ENCODE measurements at places on chromosomes 6 and 20. TPM values are rescaled to one million over a fixed set of nuclear protein-coding genes. Genes with fewer than 3 reads are reported as not detected.

Gene RSPO3
- total RNA-seq, result not detected

Gene C20orf202
- not detected for total RNA-seq

Gene OPRM1
- total RNA-seq, result not detected

Gene C6orf15
- not detected for total RNA-seq

Gene KHDC1L
- not detected for total RNA-seq

Gene SAMD5
- total RNA-seq, result 1.2 TPM

Gene IMPG1
- not detected for total RNA-seq

Gene OR2B6
- not detected for total RNA-seq

Gene VSTM2L
- 12.9 TPM for total RNA-seq

Gene COL12A1
- total RNA-seq, result 311 TPM

Gene NRSN2
- total RNA-seq, result 78.9 TPM

Gene SIRPB2
- total RNA-seq, result not detected

Gene PTK7
- 131 TPM for total RNA-seq

Gene OR2H2
- total RNA-seq, result not detected

Gene ADGB
- not detected for total RNA-seq

Gene MAK
- not detected for total RNA-seq

Gene SOBP
- 0.53 TPM for total RNA-seq

Gene ZNF831
- total RNA-seq, result not detected

Gene SLC22A7
- total RNA-seq, result not detected

Gene BLOC1S5
- 13.3 TPM for total RNA-seq

Gene SLC52A3
- total RNA-seq, result not detected

Gene GLP1R
- total RNA-seq, result not detected

Gene CENPQ
- total RNA-seq, result 8.2 TPM

Gene TMEM244
- total RNA-seq, result not detected

Gene RIMS1
- total RNA-seq, result not detected

Gene PHACTR1
- total RNA-seq, result not detected

Gene OR2J3
- not detected for total RNA-seq

Gene TAF11
- 24.1 TPM for total RNA-seq

Gene DNAJC5
- total RNA-seq, result 43.4 TPM

Gene RARS2
- 34.6 TPM for total RNA-seq

Gene PROKR2
- total RNA-seq, result not detected

Gene PDE10A
- 0.53 TPM for total RNA-seq
